ENCODE measurements at places on chromosomes 7 and 10.

GRCh38 chr7:2776401-2776800, 67.7 kb downstream of the GNA12 start:
- H3K4me1 ChIP-seq: peaks cover 1% of the 10 kb centered on the region
- DNase-seq: no peak
- H3K4me3 ChIP-seq: no peak overlapping the region
- H3K36me3 ChIP-seq: peaks cover 17% of the 10 kb centered on the region
- no peak overlapping the region for H3K27ac ChIP-seq
- no peaks in the 10 kb centered on the region for H3K27me3 ChIP-seq

GRCh38 chr7:148041156-148041555, 549.4 kb upstream of the C7orf33 start:
- no peaks in the 10 kb centered on the region for H3K36me3 ChIP-seq
- H3K4me1 ChIP-seq: no peaks in the 10 kb centered on the region
- no peaks in the 10 kb centered on the region for H3K27me3 ChIP-seq
- no peak overlapping the region for H3K27ac ChIP-seq
- no peak for DNase-seq
- no peak overlapping the region for H3K4me3 ChIP-seq

DNA sequence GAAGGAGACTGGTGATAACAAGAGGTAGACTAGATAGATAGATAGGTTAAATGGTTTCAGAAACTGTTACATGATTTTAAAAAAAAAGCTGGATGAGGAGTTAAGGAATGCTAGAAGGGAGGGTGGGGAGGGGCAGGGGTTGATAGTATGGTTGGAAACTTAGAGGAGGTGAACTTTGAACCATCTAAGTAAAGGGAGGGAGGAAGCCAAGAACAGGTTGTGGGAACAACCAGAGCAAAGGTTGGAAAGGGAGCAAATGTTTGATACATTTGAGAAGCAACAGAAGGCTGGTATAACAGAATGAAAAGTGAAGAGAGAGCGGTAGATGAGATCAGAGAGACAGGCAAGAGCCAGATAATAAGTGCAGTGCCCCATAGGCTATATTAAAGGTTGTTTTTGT, 224.8 kb downstream of the FOXP2 start:
- no peak overlapping the region for H3K4me3 ChIP-seq
- no peak overlapping the region for H3K27ac ChIP-seq
- H3K4me1 ChIP-seq: no peaks in the 10 kb centered on the region
- no peaks in the 10 kb centered on the region for H3K27me3 ChIP-seq

GRCh38 chr7:97409346-97409745, 291.8 kb downstream of the SDHAF3 start:
- no peak for DNase-seq
- H3K4me3 ChIP-seq: no peak overlapping the region
- H3K27ac ChIP-seq: no peak overlapping the region
- H3K27me3 ChIP-seq: no peaks in the 10 kb centered on the region

GRCh38 chr7:148830897-148831692, 53.0 kb downstream of the EZH2 start:
- no peak overlapping the region for H3K4me3 ChIP-seq
- H3K36me3 ChIP-seq: peaks cover 4% of the 10 kb centered on the region
- no peaks in the 10 kb centered on the region for H3K4me1 ChIP-seq
- DNase-seq: no peak

GRCh38 chr7:157923903-157924630, 587.3 kb downstream of the DNAJB6 start:
- H3K4me1 ChIP-seq: no peaks in the 10 kb centered on the region
- no peaks in the 10 kb centered on the region for H3K36me3 ChIP-seq
- DNase-seq: no peak
- no peak overlapping the region for H3K27ac ChIP-seq
- no peaks in the 10 kb centered on the region for H3K27me3 ChIP-seq
